ENCODE measurements at places on chromosomes 7 and 10.
A peak's percentile ranks its signal among the peaks of the same experiment; 100 is the strongest.

DNA sequence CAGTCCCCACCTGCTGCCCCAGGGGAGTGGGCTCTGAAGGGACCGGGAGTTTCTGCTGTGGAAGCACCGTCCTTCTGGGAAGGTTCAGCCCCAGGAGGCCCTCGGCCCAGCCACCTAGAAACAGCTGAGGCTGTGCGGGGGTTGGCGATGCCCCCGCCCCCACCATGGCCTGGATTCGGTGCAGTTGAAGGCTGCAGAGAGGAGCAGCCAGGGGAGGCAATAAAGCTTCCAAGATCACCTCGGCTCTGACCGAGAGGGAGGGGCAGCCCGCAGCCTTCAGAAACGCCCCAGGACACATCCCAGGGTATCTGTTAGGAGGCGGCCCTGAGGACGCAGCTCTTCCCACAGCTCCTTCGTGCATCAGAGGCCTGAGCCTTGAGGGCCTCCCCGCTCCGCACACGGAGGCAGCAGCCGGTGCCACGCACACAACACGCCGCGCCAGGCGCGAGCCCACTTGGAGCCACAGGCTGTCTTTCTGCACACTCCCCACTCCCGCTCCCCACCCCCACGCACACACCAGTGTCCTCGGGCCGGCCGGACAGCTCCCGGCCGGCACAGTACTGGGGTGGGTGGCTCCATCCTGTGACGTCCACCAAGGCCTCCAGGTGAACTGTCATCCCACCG, 1.6 kb downstream of the KNDC1 start:
- no peak for DNase-seq

DNA sequence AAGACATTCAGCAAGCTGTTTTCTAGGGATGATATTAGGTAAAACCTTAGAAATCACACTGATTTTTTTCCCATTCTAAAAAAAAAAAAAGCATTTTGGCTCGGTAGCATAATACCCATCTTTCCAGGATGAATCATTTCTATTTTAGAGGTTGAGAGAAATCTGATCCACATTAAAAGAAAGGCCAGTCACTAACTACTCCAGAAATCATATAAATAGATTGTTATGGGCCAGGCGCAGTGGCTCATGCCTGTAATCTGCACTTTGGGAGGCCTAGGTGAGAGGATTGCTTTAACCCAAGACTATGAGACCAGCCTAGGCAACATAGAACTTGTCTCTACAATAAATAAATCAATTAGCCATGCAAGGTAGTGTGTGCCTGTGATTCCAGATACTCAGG, 164.3 kb downstream of the BAMBI start:
- no peak for DNase-seq

DNA sequence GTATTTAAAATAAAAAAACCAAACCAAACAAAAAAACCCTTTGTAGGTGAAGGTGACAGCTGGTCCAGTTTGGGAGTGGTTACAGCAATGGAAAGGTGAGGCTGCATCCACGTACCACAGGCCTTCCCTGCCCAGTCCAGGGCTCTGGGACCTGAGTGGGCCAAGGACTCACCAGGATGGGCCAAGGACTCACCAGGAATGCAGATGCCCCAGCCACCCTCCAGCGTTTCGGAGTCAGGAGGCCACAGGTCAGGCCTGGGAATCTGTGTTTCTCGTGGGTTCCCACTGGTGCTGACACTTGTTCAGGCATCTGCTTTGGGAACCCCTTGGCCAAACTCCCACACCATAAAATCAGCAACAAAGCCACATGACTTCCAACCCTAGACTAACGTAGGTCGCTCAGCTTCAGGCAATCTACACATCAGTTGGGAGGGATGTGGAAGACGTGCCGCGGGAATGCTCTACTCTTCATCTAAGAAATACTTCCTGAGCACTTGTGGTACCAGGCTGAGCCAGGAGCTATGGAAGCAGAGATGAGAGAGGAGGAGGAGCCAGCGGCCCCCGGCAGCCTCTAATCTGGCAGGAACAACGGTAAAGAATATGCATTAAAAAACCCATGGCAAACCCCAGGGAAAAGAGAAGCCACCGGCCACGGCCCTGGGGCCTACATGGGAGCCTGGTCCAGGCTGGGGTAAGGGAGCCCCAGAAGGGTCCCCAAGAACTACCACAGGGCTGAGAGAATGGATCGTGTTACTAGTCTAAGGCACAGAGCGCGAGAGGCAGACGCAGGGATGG, 473.4 kb downstream of the PTPRN2 start:
- no peak for DNase-seq

DNA sequence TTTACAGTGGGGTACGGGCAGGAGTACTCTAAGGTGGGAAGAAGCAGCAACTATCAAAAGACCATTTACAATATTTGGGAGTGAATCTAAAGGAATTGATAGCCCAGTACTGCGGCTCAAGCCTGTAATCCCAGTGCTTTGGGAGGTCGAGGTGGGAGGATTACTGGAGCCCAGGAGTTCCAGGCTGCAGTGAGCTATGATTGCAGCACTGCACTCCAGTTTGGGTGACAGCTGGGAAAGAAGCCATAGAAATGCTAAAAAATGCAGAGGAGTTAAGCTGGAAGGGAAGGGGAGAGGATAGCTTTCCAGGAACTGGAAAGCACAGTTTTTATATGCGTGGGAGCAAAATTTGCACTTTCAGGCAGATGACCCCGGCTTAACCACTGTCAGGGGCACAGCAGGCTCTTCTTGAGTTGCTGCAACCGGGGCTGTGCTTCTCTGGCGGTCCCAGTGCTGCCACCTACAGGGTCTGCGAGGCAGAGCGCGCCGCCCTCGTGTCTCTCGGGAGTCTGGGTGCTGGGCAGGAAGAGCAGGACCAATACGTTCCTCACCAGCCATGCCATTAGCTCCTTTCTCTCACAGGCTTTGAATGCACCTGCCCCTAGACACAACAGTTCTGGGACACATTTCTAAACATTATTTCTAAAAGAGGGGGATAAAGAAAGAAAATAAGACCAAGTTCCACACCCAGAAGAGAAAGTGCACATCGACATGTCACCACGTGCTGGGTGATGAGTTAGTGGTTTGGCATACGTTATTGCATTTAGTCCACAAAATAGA, 10.1 kb upstream of the BMPER start:
- peak; percentile 77 for DNase-seq

DNA sequence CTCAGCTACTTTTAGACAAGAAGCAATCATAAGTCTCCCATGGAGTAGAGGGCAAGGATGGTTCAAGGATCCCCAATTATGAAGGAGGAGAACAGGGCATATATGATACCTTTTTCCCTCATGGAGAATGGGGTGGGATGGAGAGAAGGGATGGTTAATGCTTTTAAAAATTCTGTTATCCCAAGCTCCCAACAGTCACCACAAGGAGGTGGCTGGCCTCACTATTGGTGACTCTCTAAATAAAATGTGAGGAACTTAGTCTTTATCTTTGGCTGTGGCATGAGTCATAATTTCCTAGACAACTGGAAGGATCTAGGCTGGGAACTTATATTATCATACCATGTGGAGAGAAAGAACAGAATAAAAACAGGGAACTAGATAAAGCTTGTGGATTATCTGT, 297.0 kb downstream of the PHTF2 start:
- peak; percentile 88 for DNase-seq

DNA sequence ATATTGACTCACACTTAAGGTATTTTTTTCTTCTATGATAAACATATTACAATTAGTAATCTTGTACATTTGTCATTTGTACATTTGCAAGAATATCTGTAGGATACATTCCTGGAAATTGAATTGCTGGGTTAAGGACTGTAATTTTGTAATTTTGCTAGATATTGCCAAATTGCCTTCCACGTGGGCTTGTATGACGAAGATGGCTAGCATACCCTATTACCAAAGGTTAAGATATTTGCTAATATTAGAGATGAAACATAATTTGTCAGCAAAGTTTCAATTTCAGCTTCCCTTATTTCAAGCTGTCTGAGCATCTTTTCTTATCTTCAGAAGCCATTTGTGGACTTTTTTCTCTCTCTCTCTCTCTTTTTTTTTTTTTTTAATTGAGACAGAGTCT, 1.0 kb upstream of the LYZL2 start:
- peak; percentile 7 for DNase-seq

- no peak for DNase-seq
Observed at GRCh38 chr7:156675721-156676120, 35.1 kb downstream of the RNF32 start.

GRCh38 chr7:75931680-75932079, 16.7 kb downstream of the POR start:
- no peak for DNase-seq

DNA sequence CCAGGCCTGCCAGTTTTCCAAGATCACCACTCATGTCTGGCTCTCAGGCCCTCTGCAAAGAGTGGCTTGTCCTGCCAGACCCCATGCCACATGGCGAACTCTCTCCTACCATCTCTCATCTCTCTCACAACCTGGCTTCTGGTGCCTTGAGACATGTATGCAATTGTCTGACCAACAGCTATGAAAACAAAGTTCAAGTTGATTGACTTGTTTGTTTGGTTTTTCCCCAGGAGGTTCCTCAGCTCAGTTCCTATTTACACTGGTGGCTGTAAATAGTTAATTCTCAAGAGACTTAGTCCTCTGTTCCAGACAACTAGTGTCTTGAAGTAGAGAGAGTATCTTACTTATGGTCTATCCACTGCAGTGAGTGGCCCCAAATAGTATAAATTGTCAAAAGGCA, 131.8 kb downstream of the SNX10 start:
- DNase-seq: no peak

GRCh38 chr7:17638727-17639126, 301.6 kb downstream of the SNX13 start:
- peak; percentile 78 for DNase-seq

GRCh38 chr7:122269241-122269640, 35.3 kb downstream of the FEZF1 start:
- DNase-seq: no peak

GRCh38 chr7:28533731-28534531, 121.6 kb downstream of the CREB5 start:
- no peak for DNase-seq

GRCh38 chr10:62614389-62615157, 189.9 kb upstream of the ADO start:
- DNase-seq: no peak

DNA sequence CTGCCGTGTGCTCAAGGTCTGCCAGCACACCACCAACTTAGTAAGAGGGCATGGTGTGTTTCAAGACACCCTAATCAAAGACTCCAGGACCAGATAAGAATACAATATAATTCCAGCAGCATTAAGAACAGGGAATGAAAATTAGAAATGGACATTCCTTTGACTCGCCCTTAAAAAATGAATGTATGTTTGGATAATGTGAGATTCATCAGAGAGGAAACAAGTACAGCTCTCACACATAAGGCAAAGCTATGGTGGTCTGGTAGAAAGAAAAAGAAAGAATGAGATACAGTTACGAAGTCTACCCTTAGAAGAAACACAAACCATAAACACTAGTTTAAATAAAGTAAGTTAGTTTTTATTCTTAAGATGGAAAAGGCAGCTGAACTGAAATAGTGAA, 174.8 kb upstream of the ANK3 start:
- no peak for DNase-seq

DNA sequence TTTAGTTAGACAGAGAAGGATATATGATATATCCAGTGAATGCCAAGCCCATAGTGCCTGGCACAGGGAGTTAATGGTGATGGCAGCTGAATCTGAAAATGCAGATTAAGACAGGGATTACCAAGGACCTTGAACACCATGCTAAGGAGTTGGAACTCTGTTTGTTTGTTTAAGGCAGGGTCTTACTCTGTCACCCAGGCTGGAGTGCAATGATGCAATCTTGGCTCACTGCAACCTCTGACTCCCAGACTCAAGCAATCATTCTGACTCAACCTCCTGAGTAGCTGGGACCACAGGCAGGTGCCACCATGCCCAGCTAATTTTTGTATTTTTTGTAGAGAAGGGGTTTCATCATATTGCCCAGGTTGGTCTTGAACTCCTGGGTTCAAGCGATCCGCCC, 1.6 kb downstream of the AKR1D1 start:
- DNase-seq: no peak

GRCh38 chr7:129746857-129747529, 135.5 kb downstream of the NRF1 start:
- no peak for DNase-seq

- no peak for DNase-seq
Observed at GRCh38 chr10:88028654-88029053, 165.2 kb downstream of the PTEN start.

GRCh38 chr10:114336823-114337509, 67.3 kb downstream of the AFAP1L2 start:
- DNase-seq: no peak

GRCh38 chr7:32616625-32617024, 121.3 kb downstream of the AVL9 start:
- DNase-seq: peak; percentile 5

DNA sequence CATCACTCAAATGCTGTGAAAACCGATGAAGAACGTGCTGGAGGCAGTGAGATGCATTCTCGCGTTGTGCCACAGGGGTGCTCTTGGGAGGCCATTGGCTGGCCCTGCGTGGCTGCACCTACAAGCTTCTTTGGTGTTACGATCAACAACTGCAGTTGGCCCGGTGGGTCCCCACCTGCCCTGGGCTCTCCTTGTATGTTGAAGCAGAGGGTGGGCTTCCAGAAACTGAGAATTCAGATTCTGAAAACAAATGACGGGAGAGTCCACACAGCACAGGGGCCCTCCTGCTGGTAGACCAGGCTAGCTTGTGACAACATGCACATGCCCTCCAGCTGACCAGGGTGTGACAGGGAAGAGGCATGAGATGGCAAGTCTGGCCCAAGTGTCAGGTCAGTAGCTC, 23.7 kb upstream of the DDC start:
- peak; percentile 23 for DNase-seq

DNA sequence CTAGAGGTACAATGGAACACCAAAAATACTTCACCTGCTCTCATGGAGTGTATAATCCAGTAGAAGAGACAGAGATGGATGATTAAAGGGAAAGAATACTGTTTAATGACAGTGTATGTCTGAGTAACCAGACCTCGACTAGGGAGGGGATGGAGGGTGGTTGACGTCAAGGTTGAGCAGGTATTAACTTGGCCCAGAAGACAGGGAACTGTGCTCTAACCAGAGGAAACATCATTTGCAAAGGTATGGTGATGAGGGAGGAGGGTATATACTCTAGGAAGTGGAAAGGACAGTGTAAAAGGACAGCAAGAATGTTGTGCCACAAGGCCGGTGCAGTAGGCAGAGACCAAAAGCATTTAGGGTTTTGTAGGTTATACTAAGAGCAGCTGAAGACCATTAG, 2.9 kb downstream of the MIOS start:
- DNase-seq: no peak

Measured in OCI-M1 (cell line).